ENCODE measurements at places on chromosomes 5 and 9. TPM values are rescaled to one million over a fixed set of nuclear protein-coding genes. Genes with fewer than 3 reads are reported as not detected.

Gene SHROOM1
- total RNA-seq: 0.83 TPM

Gene GPSM1
- 13.4 TPM for total RNA-seq

Gene PLEKHG4B
- total RNA-seq: 0.05 TPM

Gene SHOC1
- not detected for total RNA-seq

Gene NOXA1
- total RNA-seq: 0.46 TPM

Gene ELOVL7
- 0.05 TPM for total RNA-seq

Gene SPATA31E1
- not detected for total RNA-seq

DNA sequence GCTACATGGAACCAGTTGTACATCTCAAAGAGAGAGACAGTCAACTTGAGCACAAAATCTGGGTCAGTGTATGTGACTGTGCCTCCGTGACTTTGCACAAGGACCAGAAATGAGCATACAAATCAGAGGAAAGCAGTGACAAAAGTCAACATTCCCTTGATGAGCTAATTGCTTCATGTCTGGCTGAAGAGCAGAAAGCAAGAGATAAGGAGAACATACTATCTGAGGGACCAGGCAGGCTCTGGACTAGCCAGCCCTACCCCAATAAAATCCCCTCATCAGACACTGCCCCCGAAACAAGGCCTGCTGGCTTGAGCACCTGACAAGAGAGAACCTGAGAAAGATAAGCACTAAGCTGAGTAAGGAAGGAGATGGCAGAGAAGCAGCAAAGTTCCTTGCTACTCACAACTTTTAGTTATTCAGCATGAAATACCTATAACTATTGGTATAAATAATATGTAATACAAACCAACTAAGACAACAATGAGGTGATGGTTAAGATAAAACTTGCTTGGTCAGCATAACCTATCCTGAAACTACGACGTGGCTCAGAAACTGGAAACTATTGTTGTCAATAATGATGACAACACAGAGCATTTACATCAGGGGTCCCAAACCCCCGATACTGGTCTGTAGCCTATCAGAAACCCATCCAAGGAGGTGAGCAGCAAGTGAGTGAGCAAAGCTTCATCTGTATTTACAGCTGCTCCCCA lies 9.5 kb downstream of the SIL1 start:
- no peak for DNase-seq

GRCh38 chr5:65156933-65157332 lies 324.8 kb downstream of the ADAMTS6 start:
- DNase-seq: no peak

DNA sequence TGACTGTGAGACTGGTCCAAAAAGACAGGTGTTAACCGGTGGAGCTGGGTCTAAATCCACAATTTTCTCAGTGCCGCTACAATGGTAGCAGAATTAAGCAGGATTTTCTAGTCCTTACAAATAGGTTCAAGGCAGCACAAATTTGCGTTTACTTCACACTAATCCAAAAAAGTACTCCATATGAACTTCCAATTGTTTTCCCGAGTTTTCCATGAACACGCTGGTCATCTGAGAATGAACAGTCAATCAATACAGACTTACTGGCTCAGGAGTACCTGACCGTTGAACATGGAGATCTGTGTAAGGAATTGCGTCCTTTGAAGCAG lies 709 bp downstream of the SLC35D2 start:
- no peak for DNase-seq

- DNase-seq: no peak
These were observed 136.8 kb downstream of the APBA1 start for GRCh38 chr9:69535286-69535832.

- no peak for DNase-seq
These were observed 25.8 kb downstream of the PNPLA7 start for GRCh38 chr9:137524161-137524980.

DNA sequence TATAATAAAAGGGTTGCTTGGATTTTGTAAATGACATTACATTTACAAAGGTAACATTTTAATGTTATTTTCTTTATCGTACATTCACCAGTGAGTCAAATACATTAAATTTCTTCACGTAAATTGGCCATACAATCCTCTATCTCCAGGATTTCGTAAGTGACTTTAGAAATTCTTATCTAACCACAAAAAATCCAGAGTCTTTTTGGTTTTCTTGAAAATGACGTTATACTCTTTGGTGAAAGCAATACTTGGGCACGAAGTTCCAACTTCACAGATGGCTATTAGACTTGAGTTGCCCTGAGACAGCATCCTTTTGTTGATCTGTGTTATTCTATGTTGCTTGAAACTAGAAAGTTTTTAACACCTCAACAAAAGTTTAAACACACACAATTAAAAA lies 87.4 kb upstream of the CDH10 start:
- DNase-seq: no peak
